DMS79 treated with DMSO at 0.1 percent for 48 hours (cell line): ENCODE measurements at places on chromosomes 6 and 20.

GRCh38 chr6:10411971-10412460 is 2.9 kb downstream of the TFAP2A start:
- DNase-seq = peak; percentile 68

- peak; percentile 28 for DNase-seq
These were observed 10.2 kb downstream of the WFDC3 start for GRCh38 chr20:45781391-45781931.

DNA sequence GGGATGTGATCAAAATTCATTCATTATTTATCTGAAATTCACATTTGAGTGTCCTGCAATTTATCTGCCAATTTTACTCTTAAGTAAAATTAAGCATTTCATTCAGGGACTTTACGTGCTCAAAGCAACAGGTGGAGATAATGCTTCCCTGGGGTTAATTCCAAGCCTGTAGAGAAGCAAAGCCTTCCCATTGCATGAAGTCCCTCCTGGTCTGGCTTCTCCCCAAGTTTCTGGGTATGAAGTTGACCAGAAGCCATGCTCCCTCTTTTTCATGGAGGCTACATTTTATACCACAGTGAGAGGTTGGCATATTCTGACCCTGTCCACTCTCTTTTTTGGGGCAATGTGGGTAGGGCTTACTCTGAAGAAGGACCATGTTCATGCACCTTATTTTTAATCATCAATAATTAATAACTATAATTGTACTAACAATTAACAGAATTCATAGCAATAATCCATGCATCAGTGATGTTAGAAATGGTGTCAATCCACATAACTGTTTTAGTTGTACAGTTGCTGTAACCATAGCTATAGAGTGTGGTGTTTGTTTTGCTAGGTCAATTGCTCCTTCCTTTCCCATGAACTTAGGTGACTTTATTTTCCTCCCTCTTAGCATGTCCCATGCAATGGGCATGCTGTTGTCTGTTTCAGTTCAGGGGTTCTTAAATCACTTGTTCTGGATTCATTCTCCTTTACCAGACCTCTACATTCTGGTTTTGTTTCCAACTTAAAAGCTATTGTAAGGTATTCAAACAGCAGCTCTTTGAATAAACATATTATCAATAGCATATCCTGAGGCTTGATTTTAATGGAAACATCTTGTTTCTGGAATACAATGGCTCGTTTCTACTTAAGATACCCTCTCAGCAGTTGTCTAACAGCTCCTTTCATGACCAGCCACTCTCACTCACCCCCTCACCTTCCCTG is 1.5 kb downstream of the LAMA4 start:
- no peak for DNase-seq

GRCh38 chr6:44582930-44583329 is 195.4 kb downstream of the CDC5L start:
- DNase-seq = no peak

DNA sequence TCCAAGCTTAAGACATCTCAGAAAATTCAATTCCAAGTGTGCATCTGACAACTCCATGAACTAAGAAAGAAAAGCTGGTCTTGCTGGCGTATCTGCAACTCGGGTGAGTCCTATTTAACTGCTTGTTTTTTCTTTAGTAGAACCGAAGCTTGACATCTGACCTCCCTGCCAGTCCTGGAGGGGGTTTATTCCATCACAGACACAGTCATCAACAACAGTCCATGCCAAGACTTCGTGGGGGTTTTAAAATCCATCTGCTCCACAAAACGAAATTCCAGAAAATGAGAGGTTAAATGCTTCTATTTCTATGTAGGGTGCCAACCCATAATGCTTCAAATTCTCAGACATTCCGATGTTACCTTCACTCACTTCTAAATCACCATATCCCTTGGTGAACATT is 133.9 kb downstream of the IPCEF1 start:
- DNase-seq = no peak

- no peak for DNase-seq
These were observed 59.2 kb upstream of the PIM1 start for GRCh38 chr6:37110500-37111461.

DNA sequence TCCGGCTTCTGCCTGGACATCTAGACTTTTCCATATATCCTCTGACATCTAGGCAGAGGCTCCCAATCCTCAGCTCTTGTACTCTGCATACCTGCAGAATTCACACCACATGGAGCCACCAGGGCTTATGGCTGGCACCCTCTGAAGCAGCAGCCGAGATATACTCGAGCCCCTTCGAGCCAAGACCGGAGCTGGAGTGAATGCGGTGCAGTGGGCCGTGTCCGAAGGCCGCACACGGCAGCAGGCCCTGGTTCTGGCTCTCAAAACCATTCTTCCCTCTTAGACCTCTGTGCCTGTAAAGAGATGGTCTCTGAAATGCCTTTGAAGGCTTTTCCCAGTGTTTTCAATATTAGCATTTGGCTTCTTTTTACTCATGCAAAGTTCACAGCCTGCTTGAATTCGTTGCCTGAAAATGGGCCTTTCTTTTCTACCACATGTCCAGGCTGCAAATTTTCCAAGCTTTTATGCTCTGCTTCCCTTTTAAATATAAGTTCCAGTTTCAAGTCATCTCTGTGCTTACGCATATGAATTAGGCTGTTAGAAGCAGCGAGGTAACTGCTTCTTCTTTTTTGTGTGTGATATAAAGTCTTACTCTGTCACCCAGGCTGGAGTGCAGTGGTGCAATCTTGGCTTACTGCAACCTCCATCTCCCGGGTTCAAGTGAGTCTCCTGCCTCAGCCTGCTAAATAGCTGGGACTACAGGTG is 3.8 kb upstream of the SIRPB1 start:
- no peak for DNase-seq

- DNase-seq = no peak
These were observed 68.3 kb downstream of the PDE10A start for GRCh38 chr6:165594584-165595333.

GRCh38 chr6:151442371-151442770 is 9.6 kb downstream of the RMND1 start:
- no peak for DNase-seq

- DNase-seq = no peak
These were observed 292.6 kb downstream of the GMDS start for GRCh38 chr6:1952740-1953360.

GRCh38 chr6:113693851-113694250 is 163.3 kb upstream of the MARCKS start:
- no peak for DNase-seq
